Tibial nerve (tissue), 4 donors: ENCODE measurements at places on chromosomes 4 and X.

DNA sequence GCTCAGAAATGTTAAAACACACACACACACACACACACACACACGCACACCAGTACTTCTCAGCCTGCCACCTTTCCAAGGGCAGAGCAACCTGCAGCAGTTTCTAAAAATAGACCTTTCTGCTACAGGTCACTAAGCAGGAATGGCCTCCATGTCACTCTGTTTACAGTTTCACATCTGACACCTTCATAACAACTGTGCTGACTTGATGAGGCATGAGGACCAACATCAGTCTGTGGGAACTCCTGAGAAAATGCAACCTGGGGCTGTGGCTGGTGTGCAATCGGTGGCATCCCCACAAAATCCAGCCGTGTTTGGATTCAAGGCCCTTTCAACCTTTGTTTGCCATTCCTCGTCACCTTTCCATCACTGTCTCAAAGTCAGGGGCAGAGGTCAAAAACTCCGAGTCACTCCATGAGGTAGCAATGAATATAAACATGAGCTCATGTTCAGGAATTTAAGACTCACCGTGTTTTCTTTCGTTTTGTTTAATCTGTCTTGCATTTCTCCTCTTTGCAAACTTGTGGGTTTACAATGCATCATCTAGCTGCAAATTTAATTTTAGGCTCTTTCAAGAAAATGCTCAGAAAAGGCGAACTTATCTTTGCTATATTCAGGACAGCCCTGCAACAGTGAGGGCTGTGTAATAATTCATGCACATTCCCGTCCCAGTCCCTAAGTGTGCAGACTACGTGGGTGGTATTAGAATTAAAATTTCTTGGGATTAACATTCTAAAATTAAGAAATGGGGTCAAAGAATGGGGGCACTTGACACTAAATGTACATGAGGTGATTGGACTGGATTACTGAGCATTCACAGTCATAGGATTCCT is 135.3 kb downstream of the SHROOM3 start:
- DNase-seq: no peak
- no peaks in the 10 kb centered on the region for H3K27me3 ChIP-seq
- no peaks in the 10 kb centered on the region for H3K36me3 ChIP-seq

- no peak overlapping the region for H3K4me3 ChIP-seq
- H3K36me3 ChIP-seq: no peaks in the 10 kb centered on the region
- H3K27ac ChIP-seq: no peak overlapping the region
- H3K27me3 ChIP-seq: no peaks in the 10 kb centered on the region
- no peak for DNase-seq
- H3K4me1 ChIP-seq: no peaks in the 10 kb centered on the region
Observed at GRCh38 chrX:46611658-46612362, 38.2 kb downstream of the CHST7 start.

DNA sequence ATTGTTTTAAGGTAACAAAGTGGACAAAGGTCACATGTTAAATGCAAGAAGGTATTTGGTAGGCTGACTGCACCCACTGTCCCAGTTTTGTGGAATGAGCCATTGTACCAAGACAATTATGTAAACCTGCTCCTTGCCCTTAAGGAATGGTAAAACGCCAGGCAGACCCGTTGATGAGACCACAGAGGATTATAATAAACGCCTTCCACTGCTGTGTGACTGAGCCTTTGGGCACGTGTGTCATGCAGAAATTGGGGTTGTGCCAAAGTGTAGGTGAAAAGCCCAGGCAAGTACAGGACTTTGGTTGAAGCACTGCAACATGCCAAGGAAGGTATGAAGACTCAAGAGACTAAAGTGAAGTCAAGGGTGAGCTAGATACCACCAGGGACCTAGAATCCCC is 59.7 kb downstream of the LRRC66 start:
- DNase-seq: no peak
- H3K27me3 ChIP-seq: no peaks in the 10 kb centered on the region
- peaks cover 14% of the 10 kb centered on the region for H3K4me1 ChIP-seq

DNA sequence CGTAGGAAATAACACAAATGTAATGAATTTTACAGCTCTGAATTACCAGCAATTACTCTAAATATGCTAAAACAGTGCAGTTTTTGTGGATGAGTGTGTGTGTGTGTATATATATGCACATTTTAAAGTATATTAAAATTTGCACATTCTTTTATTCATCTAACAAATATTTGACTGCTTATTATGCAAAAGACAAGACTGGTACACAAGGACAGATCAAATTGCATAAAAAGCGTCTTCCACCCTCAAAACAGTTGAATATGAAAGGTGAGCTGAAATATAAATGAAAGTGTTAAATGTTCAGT is 13.9 kb downstream of the ZAR1 start:
- no peak for DNase-seq
- H3K4me3 ChIP-seq: no peak overlapping the region
- no peaks in the 10 kb centered on the region for H3K27me3 ChIP-seq
- no peaks in the 10 kb centered on the region for H3K36me3 ChIP-seq
- no peaks in the 10 kb centered on the region for H3K4me1 ChIP-seq
- no peak overlapping the region for H3K27ac ChIP-seq

DNA sequence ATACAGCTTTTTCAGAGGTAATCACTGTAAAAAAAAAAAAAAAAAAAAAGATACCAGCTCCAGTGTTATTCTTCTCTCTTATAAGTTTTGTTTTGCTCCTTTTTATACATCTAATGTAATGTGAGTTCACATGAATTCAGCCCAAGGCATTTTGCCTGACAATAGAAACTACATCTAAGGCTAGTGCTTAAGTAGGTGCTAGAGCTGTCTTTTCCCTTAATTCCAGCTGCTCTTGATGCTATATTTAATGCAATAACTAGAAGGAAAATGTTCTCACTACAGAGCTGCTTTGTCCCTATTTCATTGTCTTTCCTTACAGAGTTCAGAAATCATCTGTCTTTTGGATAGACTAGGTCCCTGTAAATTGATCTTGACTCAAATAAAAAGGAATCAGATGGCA is 150.1 kb downstream of the NAA11 start:
- H3K27ac ChIP-seq: no peak overlapping the region
- DNase-seq: no peak
- no peaks in the 10 kb centered on the region for H3K4me1 ChIP-seq
- no peaks in the 10 kb centered on the region for H3K36me3 ChIP-seq
- no peaks in the 10 kb centered on the region for H3K27me3 ChIP-seq

GRCh38 chrX:148501386-148502066 is 1.1 kb downstream of the AFF2 start:
- no peaks in the 10 kb centered on the region for H3K27me3 ChIP-seq
- no peak for DNase-seq
- no peaks in the 10 kb centered on the region for H3K4me1 ChIP-seq
- H3K4me3 ChIP-seq: peak overlapping the region; percentile 40
- H3K36me3 ChIP-seq: no peaks in the 10 kb centered on the region

GRCh38 chr4:26418850-26419249 is 71.4 kb downstream of the CCKAR start:
- no peak for DNase-seq
- no peaks in the 10 kb centered on the region for H3K4me1 ChIP-seq
- no peaks in the 10 kb centered on the region for H3K27me3 ChIP-seq

DNA sequence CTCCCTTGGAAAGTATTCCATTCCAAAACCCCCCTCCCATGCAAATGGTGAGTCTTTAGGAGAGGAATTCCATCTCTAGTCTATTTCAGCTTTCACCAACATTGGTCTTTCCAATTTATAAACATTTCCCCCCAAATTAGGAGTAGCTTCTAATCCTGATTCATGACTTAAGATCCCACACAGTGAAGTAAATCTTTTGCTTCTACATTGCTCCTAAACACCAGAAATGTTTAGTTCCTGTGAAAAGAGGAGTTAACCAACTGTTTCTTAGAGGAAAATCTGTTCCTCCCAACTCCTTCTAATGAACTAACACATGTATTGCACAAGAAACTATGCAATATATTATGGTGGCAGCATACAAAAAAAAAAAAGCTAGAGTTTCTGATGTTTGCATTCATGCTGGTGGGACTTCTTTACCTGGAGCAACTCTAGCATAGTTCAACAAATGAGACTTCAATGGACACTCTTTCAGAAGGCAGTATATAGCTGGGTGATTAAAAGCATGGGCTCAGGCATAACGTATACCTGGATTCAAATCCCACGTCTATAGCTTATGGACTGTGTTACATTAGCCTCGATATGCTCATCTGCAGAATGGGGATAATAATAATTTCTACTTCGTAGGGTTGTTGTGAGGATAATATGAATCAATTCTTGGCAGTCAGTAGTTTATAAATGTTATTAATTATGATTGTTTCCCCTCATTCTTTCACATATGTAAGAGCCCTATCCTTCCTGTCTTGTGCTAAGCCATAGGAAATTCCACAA is 131.6 kb upstream of the TMEM164 start:
- no peak for DNase-seq
- H3K4me3 ChIP-seq: no peak overlapping the region
- H3K27me3 ChIP-seq: no peaks in the 10 kb centered on the region
- no peaks in the 10 kb centered on the region for H3K4me1 ChIP-seq
- H3K36me3 ChIP-seq: no peaks in the 10 kb centered on the region
- no peak overlapping the region for H3K27ac ChIP-seq

- no peaks in the 10 kb centered on the region for H3K27me3 ChIP-seq
- no peak for DNase-seq
- H3K36me3 ChIP-seq: no peaks in the 10 kb centered on the region
- no peaks in the 10 kb centered on the region for H3K4me1 ChIP-seq
- no peak overlapping the region for H3K4me3 ChIP-seq
Observed at GRCh38 chr4:15925830-15926229, 12.7 kb downstream of the FGFBP1 start.

GRCh38 chr4:143599827-143600226 is 86.3 kb downstream of the SMARCA5 start:
- no peaks in the 10 kb centered on the region for H3K36me3 ChIP-seq
- H3K4me3 ChIP-seq: no peak overlapping the region
- H3K4me1 ChIP-seq: no peaks in the 10 kb centered on the region
- no peak for DNase-seq
- no peak overlapping the region for H3K27ac ChIP-seq

DNA sequence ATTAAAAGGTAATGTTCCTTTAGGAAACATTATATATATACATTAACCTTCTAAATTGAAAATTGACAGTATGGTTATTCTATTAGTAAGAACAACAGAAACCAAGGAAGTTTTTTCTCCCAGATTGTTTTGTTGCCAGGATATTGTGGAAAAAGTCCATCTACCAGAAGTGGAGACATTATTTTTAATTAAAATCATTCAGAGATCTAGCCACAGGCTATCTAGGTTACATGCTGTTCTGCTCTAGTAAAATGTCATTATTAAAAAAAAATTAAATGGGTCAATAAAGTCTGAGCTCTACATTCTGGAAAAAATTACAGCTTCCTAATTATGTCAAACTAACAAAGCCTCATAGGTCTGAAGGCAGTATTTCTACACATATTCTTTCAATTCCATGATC is 74.3 kb downstream of the NSG1 start:
- H3K27me3 ChIP-seq: no peaks in the 10 kb centered on the region
- H3K4me3 ChIP-seq: no peak overlapping the region
- H3K27ac ChIP-seq: no peak overlapping the region
- no peak for DNase-seq
- H3K4me1 ChIP-seq: no peaks in the 10 kb centered on the region

GRCh38 chr4:40241941-40242340 is 45.1 kb downstream of the RHOH start:
- H3K27me3 ChIP-seq: no peaks in the 10 kb centered on the region
- no peaks in the 10 kb centered on the region for H3K36me3 ChIP-seq
- H3K27ac ChIP-seq: no peak overlapping the region
- DNase-seq: no peak

GRCh38 chr4:125303058-125303457 is 11.7 kb upstream of the FAT4 start:
- H3K4me3 ChIP-seq: no peak overlapping the region
- no peaks in the 10 kb centered on the region for H3K4me1 ChIP-seq
- no peak overlapping the region for H3K27ac ChIP-seq
- no peaks in the 10 kb centered on the region for H3K36me3 ChIP-seq
- DNase-seq: no peak
- H3K27me3 ChIP-seq: no peaks in the 10 kb centered on the region

- no peak overlapping the region for H3K4me3 ChIP-seq
- no peaks in the 10 kb centered on the region for H3K4me1 ChIP-seq
Observed at GRCh38 chr4:152112887-152113286, 352.1 kb upstream of the GATB start.

GRCh38 chr4:159271856-159272255 is 169.0 kb downstream of the RAPGEF2 start:
- peaks cover 66% of the 10 kb centered on the region for H3K4me1 ChIP-seq
- no peak overlapping the region for H3K4me3 ChIP-seq
- DNase-seq: no peak
- H3K27me3 ChIP-seq: no peaks in the 10 kb centered on the region
- H3K27ac ChIP-seq: no peak overlapping the region

- no peak for DNase-seq
- no peaks in the 10 kb centered on the region for H3K27me3 ChIP-seq
- H3K36me3 ChIP-seq: no peaks in the 10 kb centered on the region
- H3K27ac ChIP-seq: no peak overlapping the region
- no peak overlapping the region for H3K4me3 ChIP-seq
Observed at GRCh38 chr4:154478128-154478527, 13.5 kb downstream of the DCHS2 start.

GRCh38 chrX:72280321-72280845 is 3.3 kb upstream of the RPS4X start:
- peaks cover 15% of the 10 kb centered on the region for H3K27me3 ChIP-seq
- H3K27ac ChIP-seq: no peak overlapping the region
- peaks cover 5% of the 10 kb centered on the region for H3K4me1 ChIP-seq
- H3K36me3 ChIP-seq: no peaks in the 10 kb centered on the region

- H3K27me3 ChIP-seq: no peaks in the 10 kb centered on the region
- H3K36me3 ChIP-seq: no peaks in the 10 kb centered on the region
- H3K27ac ChIP-seq: no peak overlapping the region
- DNase-seq: no peak
- no peaks in the 10 kb centered on the region for H3K4me1 ChIP-seq
Observed at GRCh38 chr4:23373261-23373660, 516.6 kb downstream of the PPARGC1A start.

DNA sequence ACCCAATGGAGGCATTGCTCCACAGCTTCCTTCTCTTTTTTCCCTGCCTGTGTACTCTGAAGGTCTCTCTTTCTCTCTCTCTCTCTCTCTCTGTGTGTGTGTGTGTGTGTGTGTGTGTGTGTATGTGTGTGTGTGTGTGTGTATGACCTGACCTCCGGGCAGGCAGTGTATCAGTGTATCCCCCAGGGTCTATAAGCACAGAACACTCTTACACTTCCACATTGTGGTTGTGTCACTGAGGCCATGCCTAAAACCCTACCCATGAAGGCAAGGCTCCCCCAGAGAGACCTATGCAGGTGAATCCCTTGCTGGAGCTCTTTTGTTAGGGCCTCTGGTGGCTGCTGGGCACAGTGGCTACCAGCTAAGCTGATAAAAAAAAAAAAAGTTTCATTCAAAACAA is 300.4 kb upstream of the BMP3 start:
- no peak overlapping the region for H3K4me3 ChIP-seq
- H3K27ac ChIP-seq: no peak overlapping the region
- no peaks in the 10 kb centered on the region for H3K27me3 ChIP-seq
- no peaks in the 10 kb centered on the region for H3K36me3 ChIP-seq
- no peaks in the 10 kb centered on the region for H3K4me1 ChIP-seq

DNA sequence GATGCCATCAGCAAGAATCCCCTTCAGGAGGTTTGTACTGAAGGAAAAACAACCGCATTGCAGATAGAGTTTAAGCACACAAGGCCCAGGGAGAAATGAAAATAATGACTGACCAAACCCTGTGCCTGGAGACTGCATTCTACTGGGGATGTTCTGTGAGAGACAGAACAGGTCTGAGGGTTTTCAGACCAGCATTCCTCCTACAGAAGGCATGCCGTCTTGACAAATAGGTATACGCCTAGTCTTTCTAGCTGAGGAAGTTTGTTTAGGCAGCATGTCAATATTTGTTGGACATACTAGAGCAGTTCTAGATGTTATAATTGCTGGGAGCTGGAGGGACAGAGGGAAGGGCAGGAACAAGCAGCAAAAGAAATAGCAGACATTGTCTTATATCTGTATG is 68.4 kb upstream of the SCOC start:
- H3K4me3 ChIP-seq: no peak overlapping the region
- no peaks in the 10 kb centered on the region for H3K27me3 ChIP-seq
- H3K36me3 ChIP-seq: no peaks in the 10 kb centered on the region
- H3K4me1 ChIP-seq: no peaks in the 10 kb centered on the region
- DNase-seq: no peak
